Cortex of kidney (tissue), 1 donor: ENCODE measurements at places on chromosomes 16 and 17.

DNA sequence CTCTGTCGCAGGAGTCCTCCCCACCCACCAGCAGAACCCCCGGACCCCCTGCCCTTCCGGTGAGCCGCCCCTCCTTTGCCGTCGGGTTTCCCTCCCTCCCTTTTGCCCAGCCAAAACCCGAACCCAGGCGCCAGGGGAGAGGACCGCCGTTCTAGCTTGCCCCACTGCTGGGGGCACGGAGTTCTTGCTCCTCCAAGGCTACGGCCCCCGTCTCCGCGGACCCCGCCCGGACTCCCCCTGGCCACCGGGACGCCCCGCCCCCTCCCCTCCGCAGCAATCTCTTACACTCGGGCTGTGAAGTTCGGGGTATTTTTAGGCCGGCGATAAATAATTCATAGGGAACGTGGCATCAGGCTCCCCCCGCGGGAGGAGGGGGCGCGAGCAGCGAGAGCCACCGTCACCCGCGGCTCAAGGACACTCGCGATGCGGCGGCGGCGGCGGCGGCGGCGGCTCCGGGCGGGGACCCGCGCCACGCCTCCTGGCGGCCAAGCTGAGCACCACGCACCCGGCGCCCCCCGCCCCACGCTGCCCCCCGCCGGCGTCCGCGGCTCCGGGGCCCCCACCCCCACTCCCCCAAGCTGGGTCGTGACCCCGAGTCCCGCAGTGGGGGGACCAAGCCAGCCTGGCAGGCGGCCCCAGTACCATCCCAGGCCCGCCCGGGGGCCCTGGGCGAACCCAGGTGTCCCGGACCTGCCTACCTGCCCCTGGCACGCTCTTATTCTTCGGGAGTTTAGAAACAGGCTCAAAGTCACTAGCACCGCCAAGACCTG is at the start of gene GRIN2C:
Gene GRIN2C, minus strand, starts transcription at position 427 of the 770 bp plus-strand sequence. CDS start 4,793 bp downstream, outside the sequence.
- no peak for DNase-seq

- DNase-seq = no peak
These were observed 52.0 kb upstream of the ACSM2B start for GRCh38 chr16:20628213-20628612.

DNA sequence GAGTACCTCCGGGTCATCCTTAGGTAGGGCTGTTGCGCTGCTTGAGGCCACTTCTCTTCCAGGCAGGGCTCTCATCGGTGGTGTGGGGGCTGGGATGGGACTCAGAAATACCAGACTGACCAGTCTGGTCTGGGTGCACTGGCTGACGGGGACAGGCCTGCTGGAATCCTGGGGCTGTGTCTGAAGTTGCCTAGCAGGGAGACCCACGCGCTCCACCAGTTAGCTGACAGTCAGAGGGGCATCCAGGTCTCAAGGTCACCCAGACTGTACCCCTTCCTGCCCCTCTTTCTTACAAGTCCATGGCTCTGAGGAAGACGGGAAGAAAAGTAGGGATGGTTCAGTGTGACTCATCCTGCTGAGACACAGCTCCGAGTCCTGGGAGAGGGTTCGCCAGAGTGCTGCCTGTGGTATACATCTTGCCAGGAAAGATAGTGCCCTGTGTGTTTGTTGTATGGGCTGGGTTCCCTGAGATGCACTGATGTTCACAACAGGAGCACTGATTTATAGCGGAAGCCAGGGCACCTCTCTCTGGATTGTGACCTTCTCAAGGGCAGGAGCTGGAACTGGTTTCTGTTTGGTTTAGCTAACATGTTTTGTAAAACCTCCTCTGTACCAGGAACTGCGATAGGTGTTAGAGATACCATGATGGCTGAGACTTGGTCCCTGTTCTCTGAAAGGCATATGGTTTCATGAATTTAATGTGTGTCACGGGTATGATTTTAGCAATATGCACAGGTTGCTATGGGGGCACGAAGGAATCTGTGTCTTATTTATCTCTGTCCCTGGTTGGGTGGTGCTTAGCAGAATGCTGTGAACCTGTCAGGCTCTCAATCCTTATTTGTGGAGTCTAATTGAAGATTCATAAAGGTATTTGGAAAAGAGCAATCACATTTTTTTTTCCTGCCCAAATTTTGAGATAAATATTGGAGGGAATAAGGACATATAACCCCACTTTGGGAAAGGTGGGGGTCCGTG is 97.5 kb downstream of the OR1D5 start:
- DNase-seq = no peak

GRCh38 chr16:13378151-13378550 is 476.8 kb downstream of the SHISA9 start:
- DNase-seq = no peak

DNA sequence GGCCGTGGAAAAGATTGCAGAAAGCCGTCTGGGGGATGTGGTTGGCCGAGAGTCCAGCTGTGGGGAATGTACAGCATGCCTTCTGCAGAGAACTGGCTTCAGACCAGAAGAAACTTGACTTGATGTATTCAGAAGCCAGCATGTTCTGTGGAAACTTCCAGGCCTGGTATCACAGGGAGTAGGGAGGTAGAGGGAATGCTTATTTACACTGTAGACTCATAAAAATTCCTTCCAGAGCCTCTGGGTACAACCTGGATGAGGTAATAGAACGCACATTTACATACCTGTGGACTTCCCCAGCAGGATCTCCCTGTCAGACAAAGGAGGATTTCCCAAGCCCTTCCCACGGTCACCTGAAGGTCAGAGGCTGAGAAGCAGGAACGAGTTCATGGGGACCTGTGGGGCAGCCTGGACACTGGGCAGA is 11.8 kb upstream of the GAS7 start:
- DNase-seq = no peak

DNA sequence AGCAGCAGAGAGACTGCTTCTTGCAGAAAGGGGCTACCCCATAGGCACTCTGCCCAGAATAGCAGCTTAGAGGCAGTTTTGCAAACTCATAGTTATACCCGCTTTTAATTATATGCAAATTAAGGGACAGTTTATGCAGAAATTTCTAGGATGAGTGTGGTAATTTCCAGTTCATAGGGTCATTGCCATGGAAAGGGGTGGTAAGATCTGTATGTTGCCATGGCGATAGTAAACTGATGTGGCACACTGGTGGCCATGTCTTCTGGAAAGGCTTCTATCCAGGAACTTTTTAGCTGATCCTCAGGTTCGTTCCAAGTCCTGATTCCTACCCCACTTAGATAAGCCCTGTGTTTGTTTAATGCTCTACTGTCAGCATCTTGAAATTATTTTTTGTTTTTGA is 6.2 kb downstream of the STXBP4 start:
- no peak for DNase-seq

- no peak for DNase-seq
These were observed 196.7 kb downstream of the CDH11 start for GRCh38 chr16:64925166-64925565.

- DNase-seq = no peak
These were observed 3.8 kb downstream of the CIITA start for GRCh38 chr16:10880594-10881452.

GRCh38 chr16:26772503-26772902 is 294.2 kb upstream of the C16orf82 start:
- no peak for DNase-seq
